ENCODE measurements at places on chromosomes 2 and 18. TPM values are rescaled to one million over a fixed set of nuclear protein-coding genes. Genes with fewer than 3 reads are reported as not detected.

GRCh38 chr2:216575465-216575864 lies 57.8 kb upstream of the IGFBP2 start:
- DNase-seq: no peak

GRCh38 chr18:44680273-44681075 lies at the start of gene SETBP1:
Gene SETBP1, plus strand, starts transcription at chr18:44680888. Its CDS starts 20,459 bp downstream, at chr18:44701347.
- peak; percentile 47 for DNase-seq

CGREF1 gene
- 2.9 TPM for total RNA-seq

- no peak for DNase-seq
Observed at GRCh38 chr18:63624863-63625262, 19.2 kb downstream of the SERPINB4 start.

CXCR1 gene
- not detected for total RNA-seq

- DNase-seq: peak; percentile 35
Observed at GRCh38 chr2:207164006-207164831, 1.5 kb downstream of the KLF7 start.

DNA sequence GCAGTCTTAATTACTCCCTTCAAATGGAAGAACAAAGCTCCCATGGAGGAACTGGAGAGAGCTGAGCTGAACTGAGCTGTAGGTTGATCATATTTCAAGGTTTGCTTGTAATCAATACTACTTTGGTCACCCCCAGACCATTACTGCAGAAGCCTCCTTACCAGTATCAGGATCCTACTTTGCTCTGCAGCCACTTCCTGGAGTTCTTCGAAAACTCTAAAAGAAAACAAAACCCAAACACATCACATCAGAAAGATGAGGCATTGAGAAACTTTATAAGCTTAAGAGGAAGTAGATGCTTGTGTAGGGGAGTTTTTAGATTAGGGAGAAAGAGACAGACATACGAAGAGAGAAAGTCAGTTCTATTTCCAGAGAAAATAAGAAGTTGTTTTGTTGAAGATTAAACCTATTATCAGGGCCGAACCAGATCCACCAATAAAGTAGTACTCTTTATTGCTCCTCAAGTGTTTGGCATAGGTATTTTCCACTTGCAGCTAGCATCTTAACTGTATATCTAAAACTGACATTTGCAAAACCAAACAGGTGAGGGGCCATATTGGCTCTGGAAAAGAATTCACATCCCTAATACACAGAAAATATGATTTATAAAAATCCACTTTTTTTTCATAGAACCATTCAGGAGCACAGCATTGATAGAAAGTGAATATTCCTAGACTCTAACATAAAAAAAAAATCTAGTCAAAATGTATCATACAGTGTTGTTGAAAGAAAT lies 166.9 kb upstream of the KLF7 start:
- DNase-seq: no peak

DNA sequence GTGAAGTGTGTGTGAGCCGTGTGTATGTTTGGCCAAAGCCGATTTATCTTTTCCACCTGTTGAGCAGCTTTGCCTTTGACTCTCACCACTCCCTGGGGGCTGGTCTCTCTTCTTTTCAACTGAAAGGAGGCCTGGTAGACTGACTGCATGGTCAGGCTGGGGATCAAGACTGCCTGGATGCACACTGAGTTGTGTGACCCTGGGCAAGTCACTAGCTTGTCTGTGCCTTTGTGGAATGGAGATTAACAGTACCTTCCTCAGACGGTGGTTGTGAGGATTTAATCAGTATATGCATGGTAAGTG lies 85.5 kb downstream of the TANC1 start:
- DNase-seq: no peak

- no peak for DNase-seq
Observed at GRCh38 chr2:106090916-106091618, 103.0 kb downstream of the UXS1 start.

All from activated CD4-positive, alpha-beta memory T cell treated with anti-CD3 and anti-CD28 coated beads for 36 hours (primary cell).